ENCODE measurements at places on chromosomes 11 and 22. TPM values are rescaled to one million over a fixed set of nuclear protein-coding genes. Genes with fewer than 3 reads are reported as not detected.

GRCh38 chr11:16078936-16079335 is 277.4 kb downstream of the SOX6 start:
- no peak for DNase-seq
- no peak overlapping the region for H3K4me3 ChIP-seq
- no peak overlapping the region for H3K27ac ChIP-seq
- H3K4me1 ChIP-seq, result no peaks in the 10 kb centered on the region
- no peaks in the 10 kb centered on the region for H3K36me3 ChIP-seq
- no peaks in the 10 kb centered on the region for H3K27me3 ChIP-seq

GRCh38 chr11:12950670-12951069 is 58.4 kb upstream of the RASSF10 start:
- peaks cover 2% of the 10 kb centered on the region for H3K27me3 ChIP-seq
- H3K4me1 ChIP-seq, result no peaks in the 10 kb centered on the region
- no peak overlapping the region for H3K4me3 ChIP-seq

- DNase-seq, result no peak
- H3K27ac ChIP-seq, result no peak overlapping the region
- no peaks in the 10 kb centered on the region for H3K36me3 ChIP-seq
Observed at GRCh38 chr22:28381429-28382167, 298.0 kb downstream of the TTC28 start.

- peaks cover 59% of the 10 kb centered on the region for H3K4me1 ChIP-seq
- H3K4me3 ChIP-seq, result peak overlapping the region; percentile 19
- H3K36me3 ChIP-seq, result peaks cover 5% of the 10 kb centered on the region
- peaks cover 7% of the 10 kb centered on the region for H3K27me3 ChIP-seq
Observed at GRCh38 chr22:24994070-24994763, 41.7 kb downstream of the KIAA1671 start.

Gene CNTN5
- total RNA-seq, result not detected

Gene LAYN
- 8.0 TPM for total RNA-seq

Gene PPP6R3
- 157 TPM for total RNA-seq
